ENCODE measurements at places on chromosomes 12 and 14. TPM values are rescaled to one million over a fixed set of nuclear protein-coding genes. Genes with fewer than 3 reads are reported as not detected.
A peak's percentile ranks its signal among the peaks of the same experiment; 100 is the strongest.

The SLC17A8 gene
- polyA plus RNA-seq = not detected

The TAS2R46 gene
- not detected for polyA plus RNA-seq

The OVCH1 gene
- polyA plus RNA-seq = not detected

DNA sequence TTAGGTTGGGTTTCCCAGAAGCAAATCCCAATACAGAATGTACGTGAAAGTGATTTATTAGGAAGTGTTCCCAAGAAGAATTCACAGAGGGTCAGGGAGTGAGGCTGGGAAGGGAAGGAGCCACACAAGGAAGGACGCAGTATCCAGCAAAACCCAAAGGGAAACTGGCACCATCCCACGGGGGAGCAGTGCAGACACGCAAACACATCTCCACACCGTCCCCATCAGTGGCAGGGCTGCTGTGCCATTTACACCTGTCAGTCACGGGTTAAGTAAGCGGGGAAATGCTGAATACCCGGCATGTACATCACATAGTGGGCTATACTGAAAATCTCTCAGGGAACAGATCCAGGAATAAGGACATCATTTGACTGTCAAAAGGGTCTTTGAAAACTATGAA lies 93.9 kb downstream of the SLC38A1 start:
- H3K4me1 ChIP-seq = peaks cover 75% of the 10 kb centered on the region
- H3K27ac ChIP-seq = peak overlapping the region; percentile 93
- no peak overlapping the region for H3K4me3 ChIP-seq

- no peak overlapping the region for H3K27ac ChIP-seq
- no peaks in the 10 kb centered on the region for H3K4me1 ChIP-seq
- no peak for DNase-seq
- peaks cover 14% of the 10 kb centered on the region for H3K27me3 ChIP-seq
- H3K4me3 ChIP-seq = no peak overlapping the region
Observed at GRCh38 chr14:100747021-100747586, 20.4 kb downstream of the DLK1 start.

The ADCY6 gene
- polyA plus RNA-seq = not detected

DNA sequence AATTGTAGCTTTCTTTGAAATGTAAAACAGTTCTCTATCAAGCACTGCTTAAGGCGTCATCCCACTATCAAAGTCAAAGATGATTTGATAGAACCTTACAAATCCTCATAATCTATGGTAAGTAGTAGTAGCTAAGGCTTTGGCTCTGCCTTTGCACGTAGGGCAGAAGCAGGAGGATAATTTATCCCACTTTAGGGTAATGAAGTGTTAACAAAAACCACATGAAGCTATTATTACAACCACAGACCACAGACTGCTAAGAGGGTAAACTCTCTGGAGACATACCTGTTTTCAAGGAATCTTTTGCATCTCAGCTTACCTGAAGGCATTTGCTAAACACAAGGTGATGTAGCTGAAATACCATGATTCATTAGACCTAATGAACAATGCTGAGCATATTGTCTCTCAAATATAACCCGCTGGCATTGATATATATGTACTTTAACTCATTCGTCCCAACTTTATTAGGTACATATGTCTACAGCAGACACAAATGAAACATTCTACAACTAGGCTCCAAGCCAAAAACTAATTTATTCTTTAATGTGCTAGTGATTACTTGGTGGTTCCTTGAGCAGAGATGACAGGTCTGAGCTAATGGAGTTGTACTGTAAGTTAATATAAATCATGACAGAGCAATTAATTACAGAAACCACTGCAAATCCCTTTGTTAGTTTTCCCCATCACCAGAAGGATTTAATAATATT lies 368.8 kb downstream of the ETNK1 start:
- no peak overlapping the region for H3K27ac ChIP-seq
- no peaks in the 10 kb centered on the region for H3K27me3 ChIP-seq
- DNase-seq = no peak
- no peak overlapping the region for H3K4me3 ChIP-seq

DNA sequence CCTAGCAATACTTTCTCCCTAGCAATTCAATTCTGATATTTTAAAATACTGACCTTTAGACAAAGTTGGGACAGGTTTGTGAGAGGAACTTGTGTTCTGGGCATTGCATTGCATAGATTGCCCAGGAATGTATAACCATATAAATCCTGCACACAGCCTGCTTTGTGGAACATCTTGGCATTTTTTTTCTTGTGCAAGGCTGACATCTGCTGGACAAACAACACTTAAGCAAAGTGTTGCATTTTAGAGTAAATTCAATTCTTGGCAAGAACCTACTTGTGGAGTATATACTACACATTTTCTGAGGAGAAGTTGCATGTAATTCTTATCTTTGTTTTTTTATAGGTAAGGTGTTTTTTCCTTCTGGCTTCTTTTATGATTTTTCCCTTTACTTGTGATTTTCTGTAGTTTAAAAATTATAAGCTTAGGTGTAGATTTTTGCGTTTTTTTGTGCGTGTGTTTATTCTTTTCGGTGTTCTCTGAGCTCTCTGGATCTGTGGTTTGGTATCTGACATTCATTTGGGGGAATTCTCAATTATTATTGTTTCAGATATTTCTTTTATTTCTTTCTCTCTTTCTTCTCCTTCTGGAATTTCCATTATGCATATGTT lies 26.4 kb downstream of the TESPA1 start:
- no peak overlapping the region for H3K27ac ChIP-seq
- DNase-seq = peak; percentile 28
- peaks cover 28% of the 10 kb centered on the region for H3K36me3 ChIP-seq

GRCh38 chr12:86744547-86745212 lies 488.5 kb upstream of the MGAT4C start:
- no peaks in the 10 kb centered on the region for H3K36me3 ChIP-seq
- no peaks in the 10 kb centered on the region for H3K4me1 ChIP-seq
- H3K4me3 ChIP-seq = no peak overlapping the region
- no peak for DNase-seq

DNA sequence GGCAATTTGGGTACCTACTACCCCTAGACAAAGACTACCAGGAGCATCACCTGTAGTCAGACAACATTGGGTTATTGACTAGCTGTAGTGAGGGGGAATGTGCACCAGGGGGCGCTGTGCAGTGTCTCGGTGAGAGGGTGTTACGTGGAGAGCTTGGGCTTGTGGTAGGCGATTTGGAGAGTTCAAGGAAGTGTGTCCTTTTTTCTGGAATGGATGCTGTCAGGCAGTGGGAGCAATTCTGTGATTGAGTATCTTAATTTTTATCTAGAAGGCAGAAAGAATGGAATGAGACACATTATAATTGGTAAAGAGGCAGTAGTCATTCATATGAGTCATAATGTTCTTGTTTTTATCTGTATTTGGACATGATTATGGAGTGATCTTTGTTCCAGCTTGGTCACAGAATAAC lies 187.7 kb downstream of the GALC start:
- H3K27ac ChIP-seq = no peak overlapping the region
- no peak overlapping the region for H3K4me3 ChIP-seq
- peaks cover 12% of the 10 kb centered on the region for H3K27me3 ChIP-seq
- H3K36me3 ChIP-seq = no peaks in the 10 kb centered on the region
- peak; percentile 0 for DNase-seq

GRCh38 chr12:30257618-30258017 lies 438.1 kb downstream of the IPO8 start:
- H3K27me3 ChIP-seq = no peaks in the 10 kb centered on the region
- no peaks in the 10 kb centered on the region for H3K36me3 ChIP-seq
- no peaks in the 10 kb centered on the region for H3K4me1 ChIP-seq
- DNase-seq = no peak

DNA sequence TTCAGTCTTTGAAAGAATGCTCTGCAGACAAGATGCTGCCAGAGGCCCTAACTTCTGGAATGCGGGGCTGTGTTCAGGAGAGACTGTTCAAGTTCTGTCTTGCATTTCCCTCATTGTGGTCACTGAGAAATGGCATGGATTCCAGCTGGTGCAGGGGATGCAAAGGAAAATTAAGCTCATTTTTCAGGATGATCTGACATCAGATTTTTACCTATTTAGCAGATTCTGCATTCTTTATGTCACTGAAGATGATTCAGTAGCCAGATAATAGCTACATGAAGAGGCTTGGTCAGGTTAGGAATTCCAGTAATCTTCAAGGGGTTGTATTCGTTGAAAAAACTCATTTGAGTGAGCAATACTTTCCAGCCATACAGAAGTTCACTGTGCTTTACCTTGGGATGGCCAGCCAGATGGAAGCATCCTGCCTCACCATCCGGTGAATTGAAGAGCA lies 16.1 kb upstream of the MFAP5 start:
- DNase-seq = no peak
- no peak overlapping the region for H3K27ac ChIP-seq
- no peaks in the 10 kb centered on the region for H3K4me1 ChIP-seq
- no peaks in the 10 kb centered on the region for H3K27me3 ChIP-seq

- H3K4me3 ChIP-seq = peak overlapping the region; percentile 99
- peak overlapping the region; percentile 99 for H3K27ac ChIP-seq
- H3K36me3 ChIP-seq = peaks cover 2% of the 10 kb centered on the region
- DNase-seq = no peak
Observed at GRCh38 chr14:105062048-105062433, 3.2 kb downstream of the GPR132 start.

The FAM177A1 gene
- 34.4 TPM for polyA plus RNA-seq

DNA sequence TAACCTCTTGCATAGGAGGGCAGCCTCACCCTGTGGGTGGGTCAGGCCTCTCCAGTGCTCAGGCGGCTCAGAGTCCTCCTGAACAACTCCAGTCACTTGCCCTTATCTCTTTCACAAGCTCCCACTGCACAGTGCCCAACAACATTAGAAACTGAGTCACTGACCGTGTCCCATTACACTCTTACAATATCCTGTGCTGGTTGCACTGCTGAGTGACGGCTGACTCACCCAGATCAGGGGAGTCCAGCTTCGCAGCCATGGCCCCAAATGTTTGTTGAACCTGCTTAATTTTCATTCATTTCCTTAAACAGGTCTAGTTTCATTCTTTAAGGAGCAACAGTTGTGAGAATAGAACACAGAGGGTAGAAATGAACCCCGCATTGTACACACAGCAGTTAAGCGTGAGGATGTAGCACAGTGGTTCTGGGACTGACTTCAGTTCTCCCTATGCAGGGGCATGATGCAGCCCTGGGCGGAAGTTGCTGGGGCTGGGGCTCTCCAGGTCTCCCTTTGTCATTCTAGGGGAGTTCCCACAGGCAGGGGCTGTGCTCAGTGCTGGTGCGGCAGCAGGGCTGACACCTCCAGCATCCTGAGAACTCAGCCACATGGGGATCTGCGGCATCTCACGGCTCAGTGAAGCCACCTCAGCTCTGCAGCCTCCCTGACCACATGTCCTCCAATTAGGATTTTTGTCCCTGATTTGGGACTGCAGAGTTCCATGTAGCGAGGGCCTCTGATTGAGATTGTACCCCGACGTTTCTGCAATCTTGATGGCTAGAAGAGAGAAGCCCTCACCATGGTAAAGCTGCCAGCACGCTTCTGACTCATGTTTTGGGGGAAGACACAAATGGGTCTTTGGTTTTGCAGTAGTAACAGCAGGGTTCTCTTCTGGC lies 16.1 kb downstream of the GPR68 start:
- H3K27ac ChIP-seq = no peak overlapping the region
- DNase-seq = no peak
- H3K4me1 ChIP-seq = peaks cover 83% of the 10 kb centered on the region
- H3K36me3 ChIP-seq = peaks cover 4% of the 10 kb centered on the region

The WIF1 gene
- not detected for polyA plus RNA-seq

- H3K36me3 ChIP-seq = peaks cover 26% of the 10 kb centered on the region
- peak overlapping the region; percentile 18 for H3K27ac ChIP-seq
- no peak for DNase-seq
- H3K4me1 ChIP-seq = peaks cover 47% of the 10 kb centered on the region
- no peaks in the 10 kb centered on the region for H3K27me3 ChIP-seq
- H3K4me3 ChIP-seq = no peak overlapping the region
Observed at GRCh38 chr12:8127138-8127537, 3.7 kb downstream of the CLEC4A start.

- no peaks in the 10 kb centered on the region for H3K27me3 ChIP-seq
- H3K27ac ChIP-seq = no peak overlapping the region
- DNase-seq = no peak
- no peaks in the 10 kb centered on the region for H3K36me3 ChIP-seq
- no peak overlapping the region for H3K4me3 ChIP-seq
Observed at GRCh38 chr12:693934-694533, 30.8 kb upstream of the NINJ2 start.

GRCh38 chr14:22539831-22540230 lies 49.2 kb downstream of the DAD1 start:
- H3K36me3 ChIP-seq = no peaks in the 10 kb centered on the region
- H3K27ac ChIP-seq = no peak overlapping the region
- no peaks in the 10 kb centered on the region for H3K27me3 ChIP-seq
- peaks cover 73% of the 10 kb centered on the region for H3K4me1 ChIP-seq

- no peaks in the 10 kb centered on the region for H3K4me1 ChIP-seq
- H3K4me3 ChIP-seq = no peak overlapping the region
- no peak overlapping the region for H3K27ac ChIP-seq
- no peak for DNase-seq
- H3K27me3 ChIP-seq = no peaks in the 10 kb centered on the region
Observed at GRCh38 chr12:111532751-111533150, 66.4 kb downstream of the ATXN2 start.

DNA sequence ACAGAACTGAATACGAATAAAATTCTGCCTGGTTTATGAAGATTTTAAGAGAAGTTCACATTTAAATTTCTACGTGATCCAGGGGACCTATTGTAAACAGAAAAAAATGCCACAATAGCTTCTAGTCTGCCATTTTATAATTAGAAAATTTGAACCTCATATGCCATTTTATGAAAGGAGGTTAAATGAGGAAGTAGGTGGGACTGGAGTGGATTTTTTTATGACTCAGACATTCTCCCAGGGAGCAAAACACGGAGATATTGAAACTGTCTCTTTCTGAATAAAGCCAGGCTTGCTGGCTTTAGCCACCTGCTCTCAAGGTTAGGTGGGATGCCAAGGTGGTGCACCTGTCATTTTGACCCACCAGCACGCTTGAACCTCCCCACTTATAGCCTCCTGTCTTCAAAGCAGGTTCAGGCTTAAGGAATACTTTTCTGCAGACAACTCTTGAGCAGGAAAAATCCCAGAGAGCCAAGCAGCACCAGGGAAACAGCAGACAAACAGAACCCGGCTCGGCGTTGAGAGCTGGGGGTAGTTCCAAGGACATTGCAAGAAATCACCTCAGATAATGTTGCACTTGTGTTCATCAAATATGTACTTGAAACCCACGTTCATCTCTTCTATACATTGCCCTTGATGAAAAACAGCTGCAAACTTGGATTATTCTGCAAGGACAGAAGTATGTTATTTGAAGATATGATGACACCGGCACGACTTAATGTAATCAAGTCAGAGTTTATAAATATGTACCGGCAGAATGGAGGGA lies 203.7 kb downstream of the PPM1H start:
- no peak for DNase-seq
- H3K36me3 ChIP-seq = no peaks in the 10 kb centered on the region
- H3K4me3 ChIP-seq = no peak overlapping the region
- no peaks in the 10 kb centered on the region for H3K27me3 ChIP-seq
- H3K4me1 ChIP-seq = peaks cover 5% of the 10 kb centered on the region

The SLC25A21 gene
- not detected for polyA plus RNA-seq

The LRRIQ1 gene
- polyA plus RNA-seq = not detected

GRCh38 chr12:51592034-51592705 lies 1.1 kb downstream of the SCN8A start:
- no peak overlapping the region for H3K27ac ChIP-seq
- H3K27me3 ChIP-seq = peaks cover 65% of the 10 kb centered on the region
- peak overlapping the region; percentile 64 for H3K4me3 ChIP-seq
- H3K36me3 ChIP-seq = no peaks in the 10 kb centered on the region
- peaks cover 25% of the 10 kb centered on the region for H3K4me1 ChIP-seq
- no peak for DNase-seq

Measured in naive B cell (primary cell).